ENCODE measurements at places on chromosomes 4 and X.

DNA sequence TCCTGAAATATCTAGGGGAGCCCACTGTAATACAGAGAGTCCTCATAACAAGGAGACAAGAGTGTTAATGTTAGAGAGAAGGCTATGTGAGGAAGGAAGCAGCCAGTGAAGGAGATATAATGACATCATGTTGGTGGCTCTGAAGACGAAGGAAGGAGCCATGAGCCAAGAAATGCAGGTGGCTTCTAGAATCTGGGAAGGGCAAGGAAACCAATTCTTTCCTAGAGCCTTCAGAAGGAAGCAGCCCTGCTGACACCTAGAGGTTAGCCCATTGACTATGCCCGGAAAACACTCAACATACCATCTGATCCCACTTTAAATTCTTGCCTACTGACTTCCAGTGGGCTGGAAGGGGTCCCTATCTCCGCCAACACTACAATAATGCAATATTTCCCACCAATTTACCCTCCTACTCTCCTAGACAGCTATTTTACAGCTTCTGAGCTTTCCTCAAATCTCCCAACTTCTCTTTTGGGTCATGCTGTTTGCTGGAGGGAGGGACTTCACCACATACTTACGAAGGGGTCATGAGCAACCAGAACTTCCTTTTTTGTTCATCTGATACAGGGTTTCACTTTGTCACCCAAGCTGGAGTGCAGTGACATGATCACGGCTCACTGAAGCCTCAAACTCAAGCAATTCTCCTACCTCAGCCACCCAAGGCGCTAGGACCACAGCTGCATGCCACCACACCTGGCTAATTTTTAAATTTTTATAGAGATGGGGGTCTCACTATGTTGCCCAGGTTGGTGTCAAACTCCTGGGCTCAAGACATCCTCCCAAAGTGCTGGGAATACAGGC is 25.2 kb upstream of the G3BP2 start:
- no peak for DNase-seq

GRCh38 chr4:126756050-126756829 is 876.5 kb upstream of the INTU start:
- DNase-seq: no peak

DNA sequence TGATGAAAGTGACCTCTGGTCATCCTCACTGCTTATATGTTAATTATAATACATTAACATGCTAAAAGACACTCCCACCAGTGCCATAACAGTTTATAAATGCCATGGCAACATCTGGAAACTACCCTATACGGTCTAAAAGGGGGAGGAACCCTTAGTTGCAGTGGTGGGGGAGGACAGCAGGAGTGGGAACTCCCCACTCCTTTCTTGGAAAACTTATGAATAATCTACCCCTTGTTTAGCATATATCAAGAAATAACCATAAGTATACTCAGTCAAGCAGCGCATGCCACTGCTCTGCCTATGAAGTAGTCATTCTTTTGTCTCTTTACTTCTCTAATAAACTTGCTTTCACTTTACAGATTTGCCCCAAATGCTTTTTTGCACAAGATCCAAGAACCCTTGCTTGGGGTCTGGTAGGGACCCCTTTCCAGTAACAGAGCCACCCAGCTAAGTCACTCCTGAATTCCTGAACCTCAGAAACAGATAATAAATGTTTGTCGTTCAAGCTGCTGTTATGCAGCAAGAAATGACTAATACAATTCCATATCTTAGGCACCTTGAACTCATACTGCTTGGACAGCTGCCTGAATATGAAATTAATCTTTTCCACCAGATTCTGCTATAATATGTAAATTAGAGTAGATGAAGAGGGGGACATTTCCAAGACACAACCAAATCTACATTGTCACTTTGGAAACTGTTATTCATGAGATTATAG is 14.4 kb upstream of the REPS2 start:
- no peak for DNase-seq

DNA sequence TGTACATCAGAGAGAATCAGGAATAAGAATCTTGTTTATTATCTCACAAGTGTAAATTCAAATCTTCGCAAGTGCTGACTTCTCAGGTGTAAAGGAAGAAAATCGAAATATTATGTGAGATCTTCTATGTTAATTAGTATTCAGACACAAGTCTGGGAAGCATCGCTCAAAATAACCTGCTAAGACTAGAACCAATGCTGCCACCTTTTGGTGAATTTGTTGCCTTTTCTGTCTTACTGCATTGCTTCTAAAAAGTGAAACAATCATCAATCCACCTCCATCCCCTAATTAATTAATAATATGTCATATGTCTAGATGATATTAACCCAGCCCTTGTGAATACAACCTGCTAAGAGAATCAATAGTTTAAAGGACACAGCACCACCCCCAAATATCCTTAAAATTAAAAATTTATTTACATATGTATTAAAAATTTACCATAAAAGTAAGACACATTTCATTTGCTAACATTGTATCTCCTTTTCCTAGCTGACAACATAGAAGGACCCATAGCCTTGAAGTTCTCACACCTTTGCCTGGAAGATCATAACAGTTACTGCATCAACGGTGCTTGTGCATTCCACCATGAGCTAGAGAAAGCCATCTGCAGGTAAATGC is 3.5 kb downstream of the EPGN start:
- DNase-seq: no peak

GRCh38 chr4:132238697-132239096 is 910.4 kb upstream of the PCDH10 start:
- no peak for DNase-seq

DNA sequence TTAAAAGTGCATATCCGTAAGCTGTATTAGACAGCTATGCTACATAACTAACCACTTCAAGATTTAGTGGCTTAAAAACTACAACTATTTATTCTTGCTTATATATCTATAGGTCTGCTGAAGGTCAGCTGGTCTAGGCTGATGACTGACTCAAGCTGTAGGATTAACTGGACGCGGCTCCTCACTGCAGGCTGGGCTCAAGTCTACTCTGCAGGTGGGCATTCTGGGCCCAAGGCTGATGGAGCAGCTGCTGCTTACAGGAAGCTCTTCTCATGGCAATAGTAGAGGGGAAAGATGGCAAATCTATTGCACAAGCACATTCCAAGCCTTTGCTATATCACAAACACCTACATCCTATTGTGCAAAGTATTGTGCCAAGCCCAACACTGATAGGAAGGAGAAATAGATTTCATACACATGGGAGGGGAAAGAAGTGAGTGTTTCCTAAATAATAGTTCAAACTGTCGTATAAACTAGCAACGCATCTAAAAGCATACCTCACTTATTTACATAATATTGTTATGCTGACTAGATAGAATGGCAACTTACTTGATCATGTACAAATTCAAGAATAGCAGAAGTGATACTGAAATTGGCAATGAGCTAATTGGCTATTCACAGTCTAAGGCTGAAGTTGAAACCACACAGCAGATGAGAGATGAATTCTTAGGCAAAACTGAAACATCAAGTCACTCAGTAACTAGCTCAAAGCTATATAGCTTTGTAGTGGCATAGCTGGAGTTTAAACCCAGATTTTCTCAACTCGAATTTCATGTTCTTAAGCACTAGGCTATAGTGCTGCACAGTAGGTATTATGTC is 263.8 kb downstream of the NKX6-1 start:
- DNase-seq: no peak

DNA sequence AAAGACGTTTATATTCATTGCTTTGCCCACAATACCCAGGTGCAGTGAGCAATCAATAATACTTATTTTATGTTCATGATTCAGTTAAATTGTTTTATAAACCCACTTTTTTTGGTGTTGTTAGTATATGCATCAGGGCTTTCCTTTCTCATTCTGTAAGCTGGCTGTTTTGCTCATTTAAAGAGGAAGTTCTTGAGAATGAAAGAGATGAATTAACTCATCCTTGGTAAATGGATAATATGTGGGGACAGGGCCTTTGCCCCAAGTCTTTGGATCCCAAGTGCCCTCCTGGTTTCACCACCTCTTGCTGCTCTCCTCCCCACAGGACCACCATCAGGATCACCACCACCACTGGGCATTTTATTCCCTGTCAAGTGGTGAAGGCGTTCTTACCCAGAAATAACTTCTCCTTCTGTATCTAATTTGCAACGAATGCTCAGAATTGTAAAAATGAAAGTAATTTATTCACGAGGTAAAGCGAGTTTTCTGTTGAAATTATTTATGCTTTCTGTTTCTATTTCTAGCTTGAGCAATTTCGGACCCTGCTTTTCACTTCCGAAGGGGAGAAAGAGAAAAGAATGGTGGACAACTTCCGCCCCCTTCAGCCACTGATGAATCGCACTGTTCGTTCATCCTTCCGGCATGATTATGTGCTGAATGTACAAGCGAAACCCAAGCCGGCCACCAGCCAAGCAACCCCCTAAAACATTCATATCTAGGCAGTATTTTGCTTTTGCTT is 8.2 kb upstream of the ZRSR2 start:
- DNase-seq: no peak

DNA sequence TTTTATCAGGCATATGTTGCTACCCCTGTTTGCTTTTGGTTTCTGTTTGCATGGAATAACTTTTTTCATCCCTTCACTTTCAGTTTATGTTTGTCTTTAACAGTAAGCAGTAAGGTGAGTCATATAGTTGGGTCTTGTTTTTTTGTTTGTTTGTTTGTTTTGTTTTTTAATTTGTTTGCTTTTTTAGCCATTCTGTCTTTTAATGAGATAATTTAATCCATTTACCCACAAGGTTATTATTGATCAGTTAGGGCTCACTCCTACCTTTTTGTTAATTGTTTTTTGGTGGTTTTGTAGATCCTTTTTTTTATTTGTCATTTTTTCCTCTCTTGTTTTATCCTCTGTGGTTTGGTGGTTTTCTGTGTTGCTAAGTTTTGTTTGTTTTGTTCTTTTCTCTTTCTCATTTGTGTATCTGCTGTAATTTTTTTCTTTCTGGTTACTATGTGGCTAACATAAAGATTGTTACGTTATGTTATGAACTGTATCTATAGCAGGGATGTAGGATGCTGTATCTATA is 379.5 kb upstream of the MAD2L1 start:
- DNase-seq: no peak

- no peak for DNase-seq
These were observed 247.7 kb downstream of the RAB28 start for GRCh38 chr4:13236485-13236884.

GRCh38 chr4:145099653-145100052 is 1.5 kb downstream of the ABCE1 start:
- no peak for DNase-seq

DNA sequence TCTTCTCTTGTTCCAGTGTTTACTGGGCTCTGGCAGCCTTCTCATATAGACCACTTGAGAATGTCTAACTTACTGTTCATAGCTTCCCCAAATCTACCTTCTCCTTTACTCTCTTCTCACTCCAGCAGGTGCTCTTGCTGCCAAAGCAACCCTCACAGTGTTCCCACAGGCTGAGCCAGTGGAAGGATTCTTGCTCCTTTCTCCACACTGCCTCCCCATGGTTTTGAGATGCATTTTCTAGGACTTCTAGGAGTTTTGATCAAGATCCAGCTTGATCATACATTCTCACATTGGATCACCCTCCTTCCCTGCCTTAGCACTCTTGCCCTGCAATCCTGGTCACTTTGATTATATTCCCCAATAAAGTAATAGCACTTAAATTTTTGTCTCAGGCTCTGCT is 230.8 kb downstream of the TMEM47 start:
- DNase-seq: no peak

GRCh38 chrX:10173331-10173900 is 16.6 kb downstream of the CLCN4 start:
- no peak for DNase-seq

DNA sequence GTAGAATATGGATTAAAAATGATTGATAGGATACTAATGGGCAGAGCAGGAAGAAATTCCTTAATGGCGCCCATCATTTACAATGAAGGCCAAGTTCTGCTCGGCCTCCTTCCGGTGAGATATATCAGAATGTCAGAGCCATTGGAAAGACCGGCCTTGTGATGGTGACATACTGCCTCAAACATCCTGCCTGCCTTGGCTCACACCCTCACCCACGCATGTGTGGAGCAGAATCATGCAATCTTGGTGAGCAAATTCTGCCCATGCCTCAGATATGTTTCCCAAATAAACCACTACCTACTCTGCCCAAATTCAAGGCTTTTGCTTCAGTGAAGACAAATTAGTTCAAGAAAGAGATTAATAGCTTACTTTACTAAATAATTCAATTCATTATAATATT is 163.3 kb downstream of the MID1 start:
- no peak for DNase-seq

DNA sequence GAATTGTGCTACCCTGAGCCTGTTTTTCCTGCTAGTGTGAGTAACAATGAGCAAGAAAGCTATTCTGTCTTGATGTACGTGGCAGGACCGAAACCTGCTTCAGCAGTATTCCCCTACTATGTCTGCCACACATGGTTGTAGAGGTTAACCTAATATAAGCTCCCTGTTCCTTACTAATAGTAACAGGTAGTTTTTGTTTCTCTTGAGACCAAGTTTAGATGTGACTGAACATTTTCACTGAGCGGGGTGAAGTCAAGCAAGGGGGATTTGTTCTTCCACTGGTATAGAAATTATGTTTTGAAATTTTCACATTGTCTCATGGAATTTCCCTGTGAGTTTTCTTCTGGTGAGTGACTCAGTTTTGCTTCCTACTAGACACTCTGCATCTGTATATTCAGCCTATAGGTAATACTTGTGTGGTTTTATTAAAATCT is 37.3 kb downstream of the RRAGB start:
- no peak for DNase-seq

- DNase-seq: no peak
These were observed 51.5 kb upstream of the GPR78 start for GRCh38 chr4:8528713-8529112.

GRCh38 chrX:95435198-95435597 is 1249.4 kb upstream of the DIAPH2 start:
- DNase-seq: no peak

DNA sequence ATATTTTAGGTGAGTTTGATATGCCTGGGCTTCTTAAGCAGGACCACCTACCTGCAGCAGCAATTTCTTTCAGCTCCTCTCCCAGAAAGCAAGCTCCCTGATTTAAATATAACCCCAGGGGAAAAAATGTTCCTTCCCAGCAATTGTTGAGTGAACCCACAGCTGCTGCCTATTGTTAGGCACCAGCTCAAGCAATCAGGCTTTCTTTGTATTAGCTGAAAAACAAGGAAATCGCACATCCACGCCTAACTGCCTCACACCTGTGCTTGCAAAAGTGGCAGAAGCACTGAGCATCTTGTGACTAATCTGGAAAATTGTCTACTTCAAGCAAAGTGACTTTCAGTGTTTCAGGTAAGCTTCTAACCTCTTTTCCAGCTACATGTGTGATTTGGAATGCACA is 432.2 kb downstream of the SMARCA1 start:
- DNase-seq: no peak

- DNase-seq: no peak
These were observed 327.9 kb upstream of the VCX start for GRCh38 chrX:7514871-7515599.

DNA sequence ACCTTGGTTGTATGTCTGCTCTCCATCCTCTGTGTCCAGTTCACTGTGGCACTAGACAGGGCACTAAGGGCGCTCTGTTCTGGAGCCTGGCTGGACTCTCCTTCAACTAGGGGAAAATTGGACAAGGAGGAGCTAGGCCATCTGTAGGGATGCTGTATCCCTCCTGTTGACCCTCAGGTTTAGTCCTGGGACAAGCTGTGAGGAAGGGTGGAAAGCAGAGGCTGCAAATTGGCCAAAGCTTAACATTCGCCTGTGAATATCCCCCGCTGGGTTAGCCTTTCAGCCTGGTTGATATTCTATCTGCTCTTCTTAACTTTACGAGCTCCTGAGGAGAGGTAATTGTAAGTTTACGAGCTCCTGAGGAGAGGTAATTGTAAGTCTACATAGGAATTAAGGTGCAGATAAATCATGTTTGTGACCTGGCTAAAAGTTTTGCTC is 64.4 kb upstream of the ENPEP start:
- peak; percentile 60 for DNase-seq

Data from ecto neural progenitor cell (in vitro differentiated cells).